ENCODE measurements at places on chromosomes 6 and 20. TPM values are rescaled to one million over a fixed set of nuclear protein-coding genes. Genes with fewer than 3 reads are reported as not detected.

STXBP5 gene
- 38.5 TPM for total RNA-seq

BPIFB4 gene
- total RNA-seq = not detected

SIRPB2 gene
- total RNA-seq = 1.3 TPM

HLA-DQA2 gene
- not detected for total RNA-seq

PGC gene
- total RNA-seq = not detected

RBPJL gene
- not detected for total RNA-seq
